ENCODE measurements at places on chromosomes 4 and X. TPM values are rescaled to one million over a fixed set of nuclear protein-coding genes. Genes with fewer than 3 reads are reported as not detected.

Gene TRAPPC11
- total RNA-seq = 41.7 TPM

Gene RNF128
- total RNA-seq = not detected

Gene MAP7D3
- total RNA-seq = 6.1 TPM

Gene ELK1
- 14.8 TPM for total RNA-seq

Gene GLRA3
- total RNA-seq = not detected

DNA sequence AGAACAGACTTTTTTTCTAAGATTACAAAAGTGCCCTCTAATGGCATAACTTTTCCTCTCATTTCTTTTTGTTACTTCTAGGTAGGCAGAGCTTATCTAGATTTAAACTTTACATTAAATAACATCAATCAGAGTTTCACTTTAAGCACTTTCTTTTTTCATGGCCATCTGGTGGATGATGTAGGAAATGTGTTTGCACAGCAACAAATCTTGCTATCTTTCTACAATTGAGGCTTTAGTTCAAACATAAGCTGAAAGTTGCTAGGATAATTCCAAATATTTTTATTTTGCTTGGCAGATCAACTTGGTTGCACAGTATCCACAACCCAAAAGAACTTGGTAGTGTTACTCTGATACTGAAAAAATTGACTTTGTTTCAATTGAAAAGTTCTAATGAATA lies 22.0 kb downstream of the NDNF start:
- DNase-seq = peak; percentile 43

DNA sequence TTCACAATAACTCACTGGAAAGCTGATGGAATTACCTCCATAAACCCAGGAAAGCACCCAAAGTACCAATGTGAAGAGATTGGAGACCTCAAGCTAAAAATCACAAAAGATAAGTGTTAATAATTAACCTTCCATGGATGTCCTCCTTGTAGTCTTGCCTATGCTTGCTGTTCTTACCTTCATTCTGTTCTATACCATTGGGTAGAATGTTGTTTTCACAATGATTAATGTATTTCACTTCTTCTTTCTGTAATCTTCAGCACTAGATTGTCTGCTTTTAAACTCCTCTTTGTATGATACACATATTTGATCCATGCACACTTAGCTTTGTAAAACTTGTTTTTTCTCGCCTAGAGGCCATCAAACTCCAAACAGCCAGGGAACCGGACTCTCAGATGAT lies 570.3 kb downstream of the RAPGEF2 start:
- DNase-seq = no peak

GRCh38 chrX:109578916-109579315 lies 42.3 kb downstream of the NXT2 start:
- no peak for DNase-seq

- no peak for DNase-seq
Observed at GRCh38 chr4:122150931-122151330, 1.2 kb upstream of the BLTP1 start.

DNA sequence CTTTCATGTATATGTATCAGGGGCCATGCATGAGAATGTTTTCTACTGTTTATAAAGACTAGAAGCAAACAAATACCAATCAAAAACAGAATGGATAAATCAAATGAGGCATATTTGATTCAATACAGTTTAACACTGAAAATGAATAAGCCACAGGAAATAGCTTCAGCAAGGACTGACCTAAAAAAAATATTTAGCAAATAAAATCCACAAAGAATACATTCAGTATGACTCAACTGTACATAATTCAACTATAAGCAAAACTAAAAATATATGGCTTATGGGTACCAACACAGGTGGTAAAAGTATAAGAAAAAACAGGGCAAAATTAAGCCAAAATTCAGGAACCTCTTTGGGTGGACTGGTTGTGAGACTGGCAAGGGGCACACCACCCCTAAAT lies 112.9 kb downstream of the KCNIP4 start:
- DNase-seq = no peak

- DNase-seq = no peak
Observed at GRCh38 chrX:63506320-63506719, 155.2 kb upstream of the SPIN4 start.
